ENCODE measurements at places on chromosomes 11 and 22.

- no peak for DNase-seq
Measured at GRCh38 chr22:45864959-45865476, 111.9 kb downstream of the WNT7B start.

DNA sequence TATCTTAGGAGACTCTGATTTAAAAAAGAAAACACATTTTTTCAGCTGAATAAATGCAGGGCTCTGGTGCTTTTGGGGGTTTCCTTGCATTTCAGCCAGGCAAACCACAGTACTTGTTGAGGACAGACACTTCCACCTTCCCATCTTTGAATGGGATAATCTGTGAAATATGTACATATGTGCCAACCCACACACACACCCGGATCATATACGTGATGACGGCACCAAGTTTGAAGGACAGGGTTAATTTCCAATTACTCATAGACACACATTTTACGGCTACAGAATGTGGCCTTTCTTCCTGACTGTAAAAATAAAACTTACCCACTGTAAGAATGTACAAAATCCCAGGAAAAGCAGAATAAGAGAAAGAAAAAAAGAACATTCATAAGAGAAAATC is 104.4 kb downstream of the MPPED2 start:
- no peak for DNase-seq

- no peak for DNase-seq
Measured at GRCh38 chr11:75644946-75645345, 23.9 kb downstream of the MAP6 start.

- no peak for DNase-seq
Measured at GRCh38 chr11:127075758-127076157, 75.2 kb upstream of the KIRREL3 start.

GRCh38 chr22:30806391-30806861 is 111.8 kb downstream of the OSBP2 start:
- no peak for DNase-seq

DNA sequence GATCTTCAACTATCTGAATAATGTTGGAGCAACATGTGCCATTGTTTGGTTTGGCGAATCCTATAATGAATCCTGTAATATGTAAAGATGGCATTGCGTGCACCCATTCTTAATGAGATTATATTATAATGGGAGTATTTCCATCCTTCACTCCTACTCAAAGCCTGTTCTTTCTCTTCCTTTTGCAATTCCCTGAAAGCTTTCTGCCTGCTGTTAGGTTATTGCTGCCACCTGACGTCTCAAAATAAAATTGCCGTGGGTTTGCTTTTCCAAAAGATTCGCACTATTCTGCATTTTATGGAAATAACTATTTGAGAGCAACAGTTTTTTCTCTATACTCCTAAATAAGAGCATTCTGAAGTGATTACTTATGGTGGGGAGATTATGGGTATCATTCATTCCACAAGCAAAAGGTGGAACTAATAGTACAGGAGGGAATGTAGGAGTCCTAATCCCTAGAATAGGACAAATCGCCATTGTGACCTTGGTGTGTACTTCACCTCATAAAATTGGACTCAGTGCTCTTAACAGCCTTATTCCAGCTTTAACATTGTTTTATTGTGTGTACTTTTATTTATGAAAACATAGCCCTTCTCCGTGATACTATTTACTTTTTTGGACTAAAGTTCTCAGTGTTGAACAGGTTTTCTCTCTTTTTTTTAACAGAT is 69.6 kb upstream of the ALKBH3 start:
- no peak for DNase-seq

Measured in OCI-LY7 (cell line).